ENCODE measurements at places on chromosomes 7 and 10.

DNA sequence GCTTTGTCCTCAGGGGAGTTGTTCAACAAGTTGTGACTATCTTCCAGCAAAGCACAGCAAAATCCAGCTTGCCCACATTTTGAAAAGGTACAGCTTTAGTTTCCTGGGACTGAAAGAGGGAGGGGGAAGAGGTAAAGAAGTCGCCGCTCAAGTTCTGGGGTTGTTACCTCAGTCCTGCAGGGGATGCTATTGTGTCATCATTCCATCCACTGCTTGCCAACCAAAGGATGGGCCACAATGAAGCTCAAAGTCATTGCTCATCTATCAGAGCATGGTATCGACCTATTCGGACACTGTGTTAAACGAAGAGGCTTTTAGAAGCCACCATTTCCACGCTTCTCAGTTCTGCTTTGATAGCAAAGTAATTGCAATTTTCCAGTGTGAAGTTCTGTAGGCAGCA, 34.3 kb downstream of the NPY start:
- DNase-seq = no peak

DNA sequence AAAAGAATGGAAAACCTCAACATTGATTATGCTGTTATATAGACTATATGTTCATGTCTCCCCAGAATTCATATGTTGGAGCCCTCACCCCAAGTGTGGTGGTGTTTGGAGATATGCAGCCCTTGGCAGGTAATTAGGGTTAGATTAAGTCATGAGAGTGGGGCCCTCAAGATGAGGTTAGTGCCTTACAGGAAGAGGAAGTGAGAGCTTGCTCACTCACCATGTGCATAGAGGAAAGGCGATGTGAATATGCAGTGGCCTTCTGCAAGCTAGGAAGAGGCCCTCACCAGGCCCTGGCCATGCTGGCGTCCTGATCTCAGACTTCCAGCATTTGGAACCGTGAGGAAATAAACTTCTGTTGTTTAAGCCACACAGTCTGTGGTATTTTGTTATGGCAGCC, 14.8 kb downstream of the ZNF33A start:
- no peak for DNase-seq

GRCh38 chr7:33185786-33186185, 56.4 kb downstream of the BBS9 start:
- peak; percentile 14 for DNase-seq

DNA sequence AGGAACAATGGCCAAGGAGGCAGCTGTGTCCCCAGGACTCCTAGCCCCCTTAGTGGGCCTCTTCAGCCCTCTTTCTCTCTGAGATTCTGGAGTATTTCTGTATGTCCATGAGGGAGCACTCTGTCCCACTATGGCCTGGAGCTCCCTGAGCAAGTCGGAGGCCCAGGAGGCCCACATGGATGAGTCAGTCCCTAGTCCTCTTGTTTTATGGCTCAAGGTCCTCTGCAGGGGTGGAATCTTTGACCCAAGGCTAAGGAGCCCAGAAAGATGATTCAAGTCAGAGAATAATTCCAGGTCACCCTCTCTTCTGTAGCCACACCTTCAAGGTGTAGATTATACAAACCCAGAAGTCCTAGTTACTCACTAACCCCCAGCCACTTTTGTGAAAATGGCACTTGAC, 125.6 kb downstream of the PLXNA4 start:
- DNase-seq = no peak

DNA sequence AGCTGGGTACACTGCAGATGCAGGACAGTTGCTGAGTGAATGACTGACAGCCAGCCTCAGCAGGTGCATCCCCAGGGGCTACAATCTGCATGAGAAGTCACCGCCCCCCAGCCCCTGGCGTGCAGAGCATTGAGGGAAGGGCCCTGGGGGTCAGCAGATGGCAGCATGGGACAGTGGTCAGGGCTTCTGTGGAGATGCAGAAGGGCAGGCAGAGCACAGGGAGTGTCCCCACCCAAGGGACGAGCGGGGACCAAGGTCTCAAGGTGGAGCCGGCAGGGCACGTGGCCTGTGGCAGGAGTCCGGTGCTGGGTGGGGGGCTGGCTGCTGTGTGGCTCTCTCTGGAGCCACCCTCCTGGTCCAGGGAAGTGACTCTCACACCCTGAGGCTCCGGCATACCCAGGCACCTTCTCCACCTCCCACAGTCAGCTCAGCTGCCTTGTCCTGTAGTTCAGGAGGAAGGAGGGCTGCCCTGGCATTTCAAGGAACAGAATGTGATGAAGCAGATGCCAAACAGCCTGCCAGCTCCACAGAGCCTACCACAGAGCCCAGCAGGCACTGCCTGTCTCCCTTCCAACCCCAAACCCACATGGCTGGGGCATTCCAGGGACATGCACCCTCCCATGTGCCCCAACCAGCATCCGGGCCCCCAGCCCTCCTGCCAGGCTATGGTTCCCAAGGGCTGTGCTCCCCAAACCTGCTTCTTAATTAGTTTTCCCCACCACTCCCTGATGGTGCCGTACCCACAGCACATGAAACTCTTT, 114.5 kb downstream of the TMEM130 start:
- DNase-seq = no peak

DNA sequence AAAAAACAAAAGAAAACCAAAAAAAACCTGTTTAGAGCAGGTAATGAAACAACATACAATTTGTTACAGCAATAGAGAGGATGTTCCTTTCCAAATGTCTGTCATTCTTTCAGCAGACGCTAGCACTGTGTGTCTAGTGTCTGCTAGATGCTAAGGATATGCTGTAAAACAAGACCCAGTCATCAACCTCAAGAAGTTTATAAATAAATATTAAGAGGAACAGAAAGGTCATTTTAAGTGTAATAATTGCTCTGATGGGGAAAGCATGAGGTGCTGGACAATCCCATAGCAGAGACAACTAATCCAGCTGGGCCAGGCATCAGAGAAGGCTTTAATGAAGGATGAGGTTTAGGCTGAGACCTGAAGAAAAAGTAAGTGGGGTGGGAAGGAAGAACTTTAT, 23.3 kb upstream of the ASCC1 start:
- no peak for DNase-seq
